ENCODE measurements at places on chromosomes 1 and 21.

- no peak for DNase-seq
Measured at GRCh38 chr1:150808846-150809245, 786 bp upstream of the CTSK start.

- DNase-seq = no peak
Measured at GRCh38 chr21:43885721-43886120, 20.7 kb downstream of the AGPAT3 start.

DNA sequence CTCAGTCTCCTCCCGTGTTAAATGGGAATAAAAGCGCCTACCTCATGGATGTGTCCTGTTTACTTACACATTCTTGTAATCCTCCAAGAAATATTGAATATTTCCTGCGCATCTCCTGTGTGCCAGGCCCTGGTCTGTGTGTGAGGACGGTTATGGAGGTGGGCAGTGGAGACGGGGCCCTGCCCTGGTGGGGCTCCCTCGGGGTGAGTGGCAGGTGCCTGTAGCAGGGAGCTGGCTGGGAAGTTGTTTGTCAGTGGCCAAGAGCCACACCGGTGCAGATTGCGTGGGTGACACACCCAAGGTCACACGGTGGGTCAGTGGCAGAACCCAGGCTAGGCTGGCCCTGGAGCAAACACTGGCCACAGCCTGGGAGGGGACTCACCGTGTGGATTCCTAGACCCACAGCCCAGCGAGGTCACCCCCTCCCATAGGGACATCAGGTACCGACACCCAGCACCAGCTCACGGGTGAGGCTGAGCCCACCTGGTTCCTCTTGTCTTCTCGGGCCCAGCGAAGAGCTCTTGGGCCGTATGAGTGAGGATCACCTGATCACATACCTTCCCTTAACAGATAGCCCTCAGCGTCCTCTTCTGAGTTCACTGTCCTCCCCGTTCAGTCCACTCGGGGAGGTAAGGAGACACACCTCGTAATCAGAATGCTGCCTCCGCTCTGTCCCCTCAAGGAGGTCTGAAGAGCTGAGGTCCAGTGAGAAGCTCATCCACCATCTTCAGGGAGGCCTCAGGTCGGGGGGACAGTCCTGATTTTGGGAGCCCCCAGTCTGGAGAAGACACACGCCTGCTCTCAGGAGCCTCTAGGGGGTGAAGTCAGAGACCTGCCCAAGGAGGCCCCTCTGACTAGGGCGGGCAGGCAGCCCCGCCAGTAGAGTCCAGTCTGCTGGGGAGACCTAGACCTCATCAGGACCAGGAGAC lies 349.6 kb downstream of the MATN1 start:
- no peak for DNase-seq

- DNase-seq = no peak
Measured at GRCh38 chr21:35503671-35504070, 454.6 kb upstream of the RUNX1 start.

- no peak for DNase-seq
Measured at GRCh38 chr1:226506921-226507320, 41.6 kb upstream of the STUM start.

DNA sequence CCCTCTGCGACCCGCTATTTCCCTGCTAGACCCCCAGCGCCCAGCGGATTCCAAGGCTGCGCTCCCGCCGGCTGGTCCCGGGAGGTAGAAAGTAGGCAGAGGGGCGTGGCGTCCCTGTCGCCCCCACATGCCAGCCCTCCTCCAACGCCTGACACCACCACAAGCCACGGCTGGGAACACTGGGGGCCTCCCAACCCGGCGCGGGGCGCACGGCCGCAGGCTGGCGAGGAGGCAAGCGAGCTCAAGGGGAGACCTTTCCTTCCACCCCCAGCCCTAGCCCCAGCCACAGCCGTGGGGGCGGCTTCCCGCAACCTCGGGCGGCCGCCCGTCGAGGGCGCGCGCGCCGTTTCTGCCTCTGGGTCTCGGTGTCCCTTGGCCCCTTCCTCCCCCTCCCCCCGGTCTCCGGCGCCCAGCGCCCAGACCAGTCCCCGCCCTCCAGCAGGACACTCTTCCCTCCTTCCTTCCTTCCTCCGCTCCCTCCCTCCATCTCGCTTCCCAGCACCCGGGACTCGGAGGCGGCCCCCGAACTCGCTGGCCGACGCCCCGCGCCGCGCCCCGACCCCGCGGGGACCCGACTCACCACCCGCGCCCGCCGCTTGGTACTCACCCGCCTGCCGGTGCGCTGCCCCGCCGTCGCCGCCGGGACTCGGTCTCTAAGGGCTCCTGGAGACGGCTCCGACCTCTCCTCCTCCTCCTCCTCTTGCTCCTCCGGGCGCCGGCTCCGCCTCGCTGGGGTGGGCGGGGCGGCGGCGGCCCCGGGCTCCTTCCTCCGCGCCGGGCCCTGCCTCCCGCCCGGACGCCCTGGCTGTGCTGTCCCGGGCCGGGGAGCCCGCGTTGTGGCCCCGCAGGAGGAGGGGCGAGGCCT lies at the start of gene GNG12:
Gene GNG12 (minus strand): TSS at position 731 of the 865 bp plus-strand sequence. CDS start 125,781 bp downstream, outside the sequence.
- DNase-seq = peak; percentile 81

GRCh38 chr1:3459051-3459908 lies 4.8 kb downstream of the ARHGEF16 start:
- DNase-seq = no peak

DNA sequence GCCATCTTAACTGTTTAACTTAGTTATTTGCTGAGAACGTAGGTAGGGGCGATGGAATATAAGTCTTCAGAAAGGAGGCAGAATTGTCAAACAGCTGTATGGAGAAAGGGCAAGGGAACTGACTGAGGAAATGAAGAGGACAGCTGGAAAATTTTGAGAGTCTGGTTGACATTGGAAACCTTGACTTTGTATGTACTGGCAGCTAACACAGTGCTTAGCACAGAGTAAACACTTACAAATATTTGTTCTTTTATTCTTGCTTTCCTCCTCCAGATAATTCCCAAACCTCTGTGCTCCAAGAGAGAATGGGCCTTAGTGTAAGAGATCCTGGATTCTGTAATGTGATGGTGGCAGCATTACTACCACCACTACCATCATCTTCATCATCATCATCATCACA lies 91.3 kb downstream of the ZSCAN20 start:
- no peak for DNase-seq

- no peak for DNase-seq
Measured at GRCh38 chr1:97120806-97121205, 399.2 kb downstream of the PTBP2 start.

GRCh38 chr1:110017792-110018191 lies 16.6 kb upstream of the STRIP1 start:
- DNase-seq = no peak

DNA sequence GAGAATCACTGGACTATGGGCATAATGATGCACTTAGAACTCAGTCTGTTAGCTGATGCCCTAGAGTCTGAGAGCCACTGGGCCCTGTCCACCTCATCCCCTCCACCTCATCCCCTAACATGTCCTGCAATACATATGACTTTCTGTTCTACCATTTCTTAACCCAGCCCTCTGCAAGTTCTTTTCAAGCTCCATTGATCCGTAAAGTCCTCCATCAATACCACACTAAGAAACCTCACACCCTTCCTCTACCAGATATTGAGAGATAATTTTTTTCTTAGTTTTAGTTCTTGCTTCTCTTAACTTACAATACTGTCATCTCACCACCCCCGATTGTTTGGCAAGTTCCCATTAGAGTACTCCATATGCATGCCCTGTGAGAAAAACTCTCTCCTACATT lies 22.1 kb downstream of the FCRL4 start:
- no peak for DNase-seq

DNA sequence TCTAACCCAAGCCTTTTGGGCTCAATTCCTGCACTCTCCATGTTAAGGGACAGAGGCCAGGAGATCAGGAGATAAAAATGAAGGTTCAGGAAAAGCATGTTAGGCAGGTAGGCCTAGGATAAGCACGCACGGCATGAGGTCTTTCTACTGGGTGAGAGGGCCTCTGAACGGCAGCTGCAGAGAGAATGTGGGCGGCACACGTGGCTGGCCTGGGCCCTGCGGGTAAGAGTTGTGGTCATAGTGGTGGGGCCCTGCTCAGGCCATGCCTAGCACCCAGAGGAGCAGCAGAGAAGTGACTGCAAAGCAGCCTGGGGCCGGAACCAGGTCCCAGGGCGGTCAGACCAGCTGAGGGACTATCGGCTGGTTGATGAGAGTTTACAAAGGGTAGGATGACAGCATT lies 7.5 kb upstream of the FOXO6 start:
- DNase-seq = no peak

GRCh38 chr1:59393211-59394180 lies 96.6 kb downstream of the FGGY start:
- peak; percentile 61 for DNase-seq

DNA sequence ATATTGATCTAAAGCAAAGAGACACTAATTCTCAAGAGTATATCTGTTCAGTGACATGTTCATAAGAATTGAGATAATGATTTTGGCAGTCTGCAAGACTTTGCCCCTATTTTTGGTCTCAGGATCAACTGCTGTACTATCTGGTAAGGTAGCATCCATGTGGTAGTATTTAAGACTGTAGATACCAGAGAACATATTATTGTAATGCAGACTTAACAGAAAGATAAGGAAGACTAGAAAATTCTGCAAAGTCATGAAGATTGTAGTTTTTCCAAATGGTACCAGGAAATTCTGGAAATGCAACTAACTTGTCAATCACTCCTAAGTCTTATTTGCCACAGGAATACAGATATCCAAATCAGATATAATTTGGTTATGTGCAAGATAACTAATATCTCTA lies 35.1 kb downstream of the RNF2 start:
- no peak for DNase-seq

DNA sequence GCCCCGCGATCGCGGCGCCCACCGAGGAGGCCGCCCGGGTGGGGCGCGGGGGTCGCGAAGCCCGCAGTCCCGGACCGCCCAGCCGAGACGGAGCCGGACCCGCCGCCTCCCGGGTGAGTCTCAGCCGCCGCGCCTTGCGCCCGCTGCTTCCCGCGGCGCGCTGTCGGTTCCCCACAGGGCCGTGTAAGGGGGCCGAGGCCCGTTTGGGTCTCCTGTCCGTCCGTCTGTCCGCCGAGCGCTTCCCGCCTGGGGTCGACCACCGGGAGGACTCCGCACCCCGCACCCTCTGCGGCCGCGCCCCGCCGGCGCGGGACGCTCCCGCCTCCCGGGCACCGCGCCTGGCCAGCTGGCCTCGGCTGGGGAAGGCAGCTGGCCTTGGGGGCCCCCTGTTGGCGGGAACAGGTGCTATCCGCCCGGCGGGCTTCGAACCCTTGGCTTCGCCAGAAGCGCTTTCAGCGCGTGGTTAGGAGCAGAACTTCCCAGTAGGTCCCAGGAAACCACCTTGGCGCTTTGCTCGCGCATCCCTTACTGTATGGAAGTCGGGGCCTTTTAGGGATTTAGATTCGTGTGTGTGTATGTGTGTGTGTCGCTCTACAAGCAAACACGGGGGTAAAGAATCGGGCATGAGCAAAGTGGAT lies 414 bp downstream of the TMEM51 start:
- DNase-seq = peak; percentile 78

DNA sequence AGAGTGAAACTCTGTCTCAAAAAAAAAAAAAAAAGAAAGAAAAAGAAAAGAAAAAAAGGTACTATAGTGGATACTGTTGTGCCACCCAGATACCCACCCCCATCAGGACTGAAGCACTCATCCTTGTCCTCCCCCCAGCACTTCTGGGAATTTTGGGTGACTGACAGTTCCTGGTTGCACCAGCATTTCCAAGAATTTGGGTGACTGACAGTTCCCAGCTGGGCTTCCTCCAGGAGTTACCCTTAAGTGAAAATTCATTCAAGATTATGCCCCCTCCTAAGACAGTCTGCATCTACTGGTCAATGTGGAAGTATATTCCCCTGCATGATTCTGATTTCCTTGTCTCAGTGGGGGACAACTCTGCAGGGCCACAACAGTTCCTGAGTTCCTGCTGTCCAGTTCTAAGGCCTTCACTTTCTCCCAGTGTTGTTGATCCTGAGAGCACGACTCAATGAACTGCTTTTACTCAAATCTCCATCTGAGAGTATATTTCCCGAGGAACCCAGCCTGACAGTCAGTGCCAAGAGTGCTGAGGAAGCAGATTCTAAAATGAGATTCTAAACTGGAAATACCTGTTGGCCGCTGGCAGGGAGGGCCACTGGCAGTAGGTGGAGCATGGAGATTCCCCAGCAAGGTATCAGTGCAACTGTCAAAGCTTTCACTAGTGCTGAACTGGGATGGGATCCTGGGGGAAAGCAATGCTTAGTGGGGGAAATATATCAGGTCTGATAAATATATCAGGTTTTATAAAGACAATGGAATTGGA lies 18.5 kb downstream of the RIIAD1 start:
- DNase-seq = no peak

DNA sequence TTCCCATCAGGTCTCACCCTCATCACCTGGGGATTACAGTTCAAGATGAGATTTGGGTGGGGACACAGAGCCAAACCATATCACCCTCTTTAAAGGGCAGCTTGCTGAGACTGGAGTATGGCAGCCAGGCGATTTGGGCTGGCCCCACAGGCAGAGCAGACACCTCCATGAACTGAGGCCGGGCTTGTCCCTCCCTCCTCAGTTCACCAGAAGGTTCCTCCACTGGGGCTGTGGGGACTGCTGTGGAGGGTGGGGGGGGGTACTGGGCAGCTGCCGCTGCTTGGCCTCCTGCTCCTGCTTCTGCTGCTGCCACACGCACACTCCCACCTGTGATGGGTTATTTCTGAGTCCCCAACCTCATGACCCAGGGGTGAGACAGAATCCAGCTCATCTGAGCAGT lies 53.9 kb upstream of the PDE9A start:
- DNase-seq = no peak

DNA sequence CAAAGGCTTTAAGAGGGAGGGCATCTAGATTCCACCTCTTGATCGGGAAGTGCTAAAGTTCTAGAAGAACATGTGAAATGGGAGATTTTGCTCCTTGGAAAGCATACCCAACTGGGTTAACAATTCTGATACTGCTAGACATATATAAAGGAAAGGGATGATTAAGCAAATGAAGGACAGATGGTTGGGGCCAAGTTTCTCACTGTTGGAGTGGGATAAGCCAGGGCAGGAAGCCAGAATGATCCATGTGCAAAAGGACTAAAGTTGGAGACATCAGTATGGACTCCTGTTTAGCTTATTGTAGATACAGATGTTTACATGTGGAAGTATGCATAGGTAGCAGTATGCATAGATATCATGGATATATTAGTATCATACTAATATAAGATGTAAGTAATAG lies 16.8 kb downstream of the PLA2G5 start:
- DNase-seq = no peak

DNA sequence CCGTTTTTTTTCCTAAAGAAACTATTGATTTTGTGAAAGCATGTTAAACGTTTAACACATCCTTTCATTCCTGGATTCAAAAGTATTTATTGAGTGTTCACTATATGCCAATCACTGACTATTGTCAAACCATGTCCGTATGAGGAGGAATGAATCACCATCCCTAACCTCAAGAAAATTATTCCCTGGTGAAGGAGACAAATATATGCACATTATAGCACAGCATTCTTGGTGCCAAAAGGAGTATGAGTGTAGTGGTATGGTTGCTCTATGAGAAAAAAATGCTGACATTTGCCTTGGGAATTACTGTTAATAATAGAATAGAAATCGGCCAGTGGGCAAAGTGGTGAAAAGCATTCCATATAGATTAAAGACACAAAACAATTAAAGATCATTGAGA lies 1390.1 kb downstream of the MRPL39 start:
- DNase-seq = no peak

GRCh38 chr21:14520535-14520934 lies 25.6 kb downstream of the SAMSN1 start:
- DNase-seq = no peak

- no peak for DNase-seq
Measured at GRCh38 chr1:24362396-24362795, 43.2 kb downstream of the GRHL3 start.

- DNase-seq = no peak
Measured at GRCh38 chr21:34650861-34651431, 17.8 kb upstream of the CLIC6 start.

GRCh38 chr1:41617336-41617735 lies 132.9 kb upstream of the EDN2 start:
- DNase-seq = no peak

GRCh38 chr1:35215346-35215745 lies 22.4 kb upstream of the SFPQ start:
- DNase-seq = no peak
